ENCODE measurements at places on chromosomes 3 and 15. TPM values are rescaled to one million over a fixed set of nuclear protein-coding genes. Genes with fewer than 3 reads are reported as not detected.

PHLDB2 gene
- total RNA-seq: 13.4 TPM

KAT2B gene
- 5.5 TPM for total RNA-seq

KLF15 gene
- total RNA-seq: 1.0 TPM

GOLGA8H gene
- 2.9 TPM for total RNA-seq

NOX5 gene
- total RNA-seq: 0.18 TPM
